ENCODE measurements at places on chromosomes 1 and 21. TPM values are rescaled to one million over a fixed set of nuclear protein-coding genes. Genes with fewer than 3 reads are reported as not detected.

DNA sequence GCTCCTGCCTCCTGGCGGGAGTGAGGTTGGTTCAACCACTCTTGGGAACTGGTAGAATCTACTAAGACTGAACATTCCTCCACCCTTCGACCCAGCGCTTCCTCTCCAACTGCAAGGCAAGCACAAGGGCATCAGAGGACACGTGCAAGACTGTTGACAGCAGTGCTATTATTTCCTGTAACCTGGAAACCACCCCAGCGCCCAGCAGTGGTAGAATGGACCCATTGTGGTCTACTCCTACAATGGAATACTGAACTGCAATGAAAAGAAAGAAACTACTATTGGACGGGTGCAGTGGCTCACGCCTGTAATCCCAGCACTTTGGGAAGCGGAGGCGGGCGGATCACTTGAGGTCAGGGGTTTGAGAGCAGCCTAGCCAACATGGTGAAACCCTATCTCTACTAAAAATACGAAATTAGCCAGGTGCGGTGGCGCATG, 33.0 kb upstream of the TARDBP start:
- H3K27me3 ChIP-seq: no peaks in the 10 kb centered on the region
- no peak overlapping the region for H3K4me3 ChIP-seq
- no peak for DNase-seq

GRCh38 chr1:154446292-154446691, 41.1 kb downstream of the IL6R start:
- H3K27ac ChIP-seq: no peak overlapping the region
- no peaks in the 10 kb centered on the region for H3K27me3 ChIP-seq
- H3K36me3 ChIP-seq: no peaks in the 10 kb centered on the region
- no peak overlapping the region for H3K4me3 ChIP-seq
- no peaks in the 10 kb centered on the region for H3K4me1 ChIP-seq

- H3K36me3 ChIP-seq: no peaks in the 10 kb centered on the region
- no peak overlapping the region for H3K27ac ChIP-seq
- no peak for DNase-seq
- H3K4me3 ChIP-seq: no peak overlapping the region
Measured at GRCh38 chr1:34250342-34250741, 73.6 kb downstream of the C1orf94 start.

DNA sequence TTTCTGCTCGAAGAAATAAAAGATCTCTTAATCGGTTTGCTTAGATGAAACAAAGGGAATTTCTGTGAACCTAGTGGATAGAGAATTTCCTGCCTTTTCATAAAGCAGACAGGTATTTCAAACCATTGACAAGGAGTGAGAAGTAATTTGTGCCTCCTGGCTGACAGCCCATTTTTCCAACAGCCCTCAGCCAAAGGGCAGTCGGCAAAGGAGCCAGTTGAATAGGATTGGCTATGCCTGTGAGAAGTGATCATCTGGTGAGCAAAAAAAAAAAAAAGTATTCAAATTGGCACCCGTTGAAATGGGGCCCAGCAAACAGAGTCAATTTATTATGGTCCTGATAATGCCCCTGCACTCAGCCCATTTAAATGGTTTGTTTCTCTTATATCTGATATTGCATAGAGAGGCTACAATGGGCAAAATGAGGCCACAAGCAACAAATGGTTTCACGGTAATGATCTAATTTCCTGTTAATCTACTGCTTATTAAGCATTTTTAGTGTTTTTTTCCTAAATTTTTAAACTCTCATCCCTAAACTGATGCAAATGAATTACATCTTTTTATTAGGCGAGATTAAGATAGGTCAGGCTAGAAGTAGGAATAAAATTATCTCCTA, 477.5 kb downstream of the NUF2 start:
- no peaks in the 10 kb centered on the region for H3K27me3 ChIP-seq
- no peak overlapping the region for H3K27ac ChIP-seq
- no peaks in the 10 kb centered on the region for H3K4me1 ChIP-seq
- no peak overlapping the region for H3K4me3 ChIP-seq
- DNase-seq: no peak

DNA sequence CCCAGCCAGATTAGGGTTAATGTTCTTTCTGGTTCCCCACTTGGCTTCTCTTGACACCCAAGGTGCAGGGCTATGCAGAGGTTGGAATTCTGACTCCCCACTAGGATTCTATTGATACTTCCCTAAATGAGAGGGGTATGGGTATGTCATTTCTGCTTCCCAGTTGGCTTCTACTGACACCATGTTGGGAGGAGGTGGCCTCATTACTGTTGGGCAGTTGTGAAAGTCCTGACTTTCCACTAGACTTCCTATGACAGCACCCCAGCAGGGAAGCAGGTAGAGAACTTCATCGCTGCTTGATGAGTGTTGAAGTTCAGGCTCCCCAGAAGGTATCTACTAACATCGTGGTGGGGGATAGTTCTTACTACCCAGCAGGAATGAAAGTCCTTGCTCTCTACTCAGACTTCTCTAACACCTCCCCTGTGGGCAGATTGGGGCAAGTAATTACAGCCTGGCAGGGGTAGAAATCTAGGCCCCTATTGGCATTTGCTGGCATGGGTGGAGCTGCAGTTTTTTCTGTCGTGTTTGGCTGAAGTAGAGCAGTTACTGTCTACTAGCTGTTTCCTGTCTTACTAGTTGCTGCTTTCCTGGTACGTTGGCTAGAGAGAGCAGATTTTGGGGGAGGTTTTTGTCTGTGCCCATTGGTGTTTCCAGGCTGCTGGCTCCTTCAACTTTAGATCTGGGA, 41.5 kb downstream of the ZYG11B start:
- no peaks in the 10 kb centered on the region for H3K4me1 ChIP-seq
- H3K4me3 ChIP-seq: no peak overlapping the region
- no peak overlapping the region for H3K27ac ChIP-seq
- no peak for DNase-seq

DNA sequence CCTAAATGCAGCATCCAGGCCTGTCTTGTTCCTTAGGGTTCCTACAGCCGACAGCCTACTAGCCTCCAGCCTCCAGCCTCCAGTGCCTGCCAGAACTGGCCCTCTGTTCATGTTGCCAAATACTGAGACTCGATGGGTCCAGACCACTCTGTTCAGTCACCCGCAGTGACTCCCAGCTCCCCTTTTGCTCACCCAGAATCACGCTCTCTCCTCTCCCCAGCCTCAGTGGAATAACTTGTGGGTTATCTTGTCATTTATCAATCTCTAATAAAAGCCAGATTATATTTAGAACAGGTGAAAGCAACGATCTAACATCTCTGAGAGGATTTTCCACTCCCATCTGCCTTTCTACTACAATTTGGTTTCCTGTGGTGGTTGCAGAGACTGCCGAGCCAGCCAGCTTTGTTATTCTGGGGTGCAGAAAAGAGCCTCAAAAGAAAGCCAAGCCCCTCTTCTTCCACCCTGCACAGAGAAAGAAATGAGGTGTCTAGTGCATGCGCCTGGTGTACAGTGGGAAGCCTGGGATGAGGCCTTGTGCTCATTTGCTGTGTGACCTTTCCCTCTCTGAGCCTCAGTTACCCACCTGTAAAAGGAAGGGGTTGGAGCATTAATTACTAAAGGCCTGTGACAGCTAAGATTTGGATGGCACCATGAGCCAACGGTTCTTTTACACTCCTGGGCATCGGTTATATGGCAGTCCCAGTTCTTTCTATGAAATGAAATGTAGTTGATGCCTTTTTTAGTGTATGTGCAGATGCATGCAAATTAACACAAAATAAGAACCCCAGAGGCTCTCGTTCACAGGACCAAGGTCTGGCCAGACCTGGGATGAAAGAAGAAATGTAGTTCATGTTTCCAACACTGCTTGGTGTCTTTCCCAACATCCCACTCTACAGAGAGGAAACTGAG, 42.9 kb upstream of the ID3 start:
- H3K4me3 ChIP-seq: no peak overlapping the region
- H3K4me1 ChIP-seq: peaks cover 14% of the 10 kb centered on the region
- H3K27me3 ChIP-seq: no peaks in the 10 kb centered on the region
- no peaks in the 10 kb centered on the region for H3K36me3 ChIP-seq

DNA sequence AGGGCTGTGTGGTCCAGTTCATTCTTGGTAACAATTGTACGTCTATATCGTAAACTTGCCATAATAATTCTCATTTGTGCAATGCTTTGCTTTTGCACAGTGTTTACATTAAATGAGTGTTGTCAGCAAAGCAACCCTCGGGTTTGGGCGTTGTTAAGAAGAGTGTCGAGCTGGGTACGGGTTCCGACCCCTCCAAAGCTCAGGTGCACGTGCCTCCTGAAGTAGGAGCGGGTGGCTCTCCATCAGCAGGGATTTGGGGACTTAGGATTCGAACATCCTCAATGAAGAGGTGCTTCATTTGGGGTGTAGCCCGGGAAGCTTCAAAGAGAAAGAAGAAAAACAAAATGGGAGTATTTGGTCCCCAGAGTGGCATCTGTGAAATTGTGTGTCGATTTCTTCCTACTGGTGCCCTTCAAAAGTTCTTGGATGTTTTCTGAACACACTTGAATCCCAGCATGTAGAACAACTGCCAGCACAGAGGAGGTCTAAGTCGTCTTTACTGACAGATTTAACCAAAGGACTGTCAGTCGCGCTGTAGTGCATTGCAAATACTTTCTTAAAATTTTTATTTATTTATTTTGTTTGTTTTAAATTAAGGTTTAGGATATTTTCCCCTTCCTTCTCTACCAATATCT, 1.1 kb downstream of the TRIM58 start:
- H3K4me3 ChIP-seq: no peak overlapping the region
- H3K27ac ChIP-seq: no peak overlapping the region
- H3K4me1 ChIP-seq: no peaks in the 10 kb centered on the region
- H3K27me3 ChIP-seq: no peaks in the 10 kb centered on the region

DNA sequence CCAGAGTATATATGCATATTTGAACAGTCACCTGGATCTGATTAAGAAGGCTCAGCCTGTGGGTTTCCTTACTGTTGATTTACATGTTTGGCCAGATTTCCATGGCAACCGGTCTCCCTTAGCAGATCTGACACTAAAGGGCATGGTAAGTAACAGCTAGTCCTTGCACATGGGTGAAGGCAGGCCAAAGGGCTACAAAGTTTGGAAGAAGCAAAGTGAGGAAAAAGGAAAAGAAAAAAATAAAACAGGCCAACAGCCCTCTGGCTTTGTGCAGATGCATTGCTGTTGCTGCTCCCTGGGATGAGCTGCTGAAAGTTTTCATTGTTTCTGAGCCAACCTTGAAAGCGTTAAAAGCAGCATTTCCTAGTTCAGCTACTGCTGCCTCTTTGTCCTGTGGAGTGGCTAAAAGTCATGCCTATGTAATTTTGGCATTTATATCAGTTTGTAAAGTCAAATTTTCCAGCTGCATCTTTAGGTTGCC, 176.5 kb upstream of the HOOK1 start:
- no peak for DNase-seq
- no peak overlapping the region for H3K27ac ChIP-seq
- H3K4me3 ChIP-seq: no peak overlapping the region
- no peaks in the 10 kb centered on the region for H3K36me3 ChIP-seq
- no peaks in the 10 kb centered on the region for H3K4me1 ChIP-seq

- no peak for DNase-seq
- no peak overlapping the region for H3K4me3 ChIP-seq
- peak overlapping the region; percentile 93 for H3K27ac ChIP-seq
- H3K4me1 ChIP-seq: peaks cover 79% of the 10 kb centered on the region
- no peaks in the 10 kb centered on the region for H3K27me3 ChIP-seq
Measured at GRCh38 chr1:109785446-109786111, 21.9 kb upstream of the EPS8L3 start.

- H3K36me3 ChIP-seq: peaks cover 17% of the 10 kb centered on the region
- no peak overlapping the region for H3K4me3 ChIP-seq
- H3K27me3 ChIP-seq: no peaks in the 10 kb centered on the region
- no peak overlapping the region for H3K27ac ChIP-seq
- no peak for DNase-seq
Measured at GRCh38 chr1:64841330-64842065, 96.6 kb downstream of the RAVER2 start.

DNA sequence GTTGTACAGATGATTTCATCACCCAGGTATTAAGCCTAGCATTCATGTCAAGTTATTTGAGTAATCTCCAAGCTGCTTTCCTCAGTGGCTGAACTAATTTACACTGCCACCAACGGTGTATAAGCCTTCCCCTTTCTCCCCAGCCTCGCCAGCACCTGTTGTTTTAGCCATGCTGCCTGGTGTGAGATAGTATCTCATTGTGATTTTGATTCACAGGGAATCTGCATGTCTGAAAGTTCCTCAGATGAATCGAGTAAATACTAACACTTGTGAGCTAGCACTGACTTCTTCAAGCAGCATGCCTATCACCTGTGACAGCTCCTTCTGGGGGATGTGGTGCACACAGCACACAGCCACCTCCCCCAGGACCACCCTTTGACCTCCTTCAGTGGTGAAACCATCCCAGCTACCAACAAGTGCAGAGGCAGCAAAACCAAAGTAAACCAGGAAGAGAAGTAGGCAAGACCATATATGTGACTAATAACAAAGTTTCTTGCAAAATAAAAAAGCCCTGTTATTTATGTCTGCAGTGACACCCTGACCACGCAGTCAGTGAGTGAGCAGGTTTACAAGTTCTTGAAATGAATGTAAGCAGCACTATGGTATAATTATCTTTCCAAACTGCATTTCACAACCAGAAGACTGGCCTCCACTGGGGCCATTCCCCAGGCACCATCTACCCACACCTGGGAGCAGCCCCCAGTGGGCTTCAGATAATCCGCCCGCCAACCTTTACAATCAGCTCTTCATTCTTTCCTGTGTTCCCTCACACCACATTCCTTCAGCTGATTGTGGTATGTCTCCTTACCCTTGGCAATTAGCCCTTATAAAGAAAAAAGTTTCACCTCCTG, 173.8 kb downstream of the ETS2 start:
- no peaks in the 10 kb centered on the region for H3K4me1 ChIP-seq
- H3K4me3 ChIP-seq: no peak overlapping the region
- H3K27ac ChIP-seq: no peak overlapping the region
- no peak for DNase-seq

GRCh38 chr1:212760126-212760823, 31.3 kb downstream of the NSL1 start:
- no peaks in the 10 kb centered on the region for H3K4me1 ChIP-seq
- no peaks in the 10 kb centered on the region for H3K36me3 ChIP-seq
- H3K27me3 ChIP-seq: no peaks in the 10 kb centered on the region
- no peak overlapping the region for H3K4me3 ChIP-seq
- no peak for DNase-seq

DNA sequence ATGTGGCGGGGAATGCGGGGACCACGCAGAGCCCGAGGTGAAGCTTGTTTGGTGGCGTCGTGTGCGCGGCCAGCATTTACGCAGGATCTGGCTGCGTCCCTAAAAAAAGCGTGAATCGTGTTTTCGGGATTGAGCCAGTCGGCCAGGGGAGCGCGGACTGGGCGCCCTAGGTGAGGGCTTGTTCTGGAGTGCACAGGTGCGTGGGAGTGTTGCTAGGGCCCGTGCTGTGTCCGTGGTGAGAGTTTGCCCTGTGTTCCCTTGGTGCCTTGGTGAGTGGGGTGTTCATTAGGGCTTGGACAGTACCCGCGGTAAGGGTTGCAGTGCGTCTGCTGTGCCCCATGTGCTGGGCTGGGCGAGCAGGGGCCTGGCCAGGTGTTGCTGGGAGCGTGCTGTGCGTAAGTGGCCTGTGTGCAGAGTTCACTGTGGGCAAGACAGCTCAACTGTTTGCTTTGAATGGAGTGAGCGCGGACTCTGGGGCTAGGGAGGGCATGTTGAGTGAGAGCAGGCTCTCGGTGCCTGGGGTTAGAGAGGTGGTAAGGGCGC, 673 bp downstream of the CD46 start:
- H3K36me3 ChIP-seq: peaks cover 3% of the 10 kb centered on the region
- peaks cover 20% of the 10 kb centered on the region for H3K4me1 ChIP-seq
- peak overlapping the region; percentile 90 for H3K4me3 ChIP-seq
- peak overlapping the region; percentile 97 for H3K27ac ChIP-seq
- no peak for DNase-seq

Gene NTNG1
- 0.13 TPM for total RNA-seq

Gene ARMH1
- 2.8 TPM for total RNA-seq

Gene CYP2J2
- total RNA-seq: not detected

Gene ANGPTL1
- total RNA-seq: not detected
